ENCODE measurements at places on chromosomes 2 and 18.

- no peak for DNase-seq
Measured at GRCh38 chr2:1631292-1632001, 112.9 kb downstream of the PXDN start.

DNA sequence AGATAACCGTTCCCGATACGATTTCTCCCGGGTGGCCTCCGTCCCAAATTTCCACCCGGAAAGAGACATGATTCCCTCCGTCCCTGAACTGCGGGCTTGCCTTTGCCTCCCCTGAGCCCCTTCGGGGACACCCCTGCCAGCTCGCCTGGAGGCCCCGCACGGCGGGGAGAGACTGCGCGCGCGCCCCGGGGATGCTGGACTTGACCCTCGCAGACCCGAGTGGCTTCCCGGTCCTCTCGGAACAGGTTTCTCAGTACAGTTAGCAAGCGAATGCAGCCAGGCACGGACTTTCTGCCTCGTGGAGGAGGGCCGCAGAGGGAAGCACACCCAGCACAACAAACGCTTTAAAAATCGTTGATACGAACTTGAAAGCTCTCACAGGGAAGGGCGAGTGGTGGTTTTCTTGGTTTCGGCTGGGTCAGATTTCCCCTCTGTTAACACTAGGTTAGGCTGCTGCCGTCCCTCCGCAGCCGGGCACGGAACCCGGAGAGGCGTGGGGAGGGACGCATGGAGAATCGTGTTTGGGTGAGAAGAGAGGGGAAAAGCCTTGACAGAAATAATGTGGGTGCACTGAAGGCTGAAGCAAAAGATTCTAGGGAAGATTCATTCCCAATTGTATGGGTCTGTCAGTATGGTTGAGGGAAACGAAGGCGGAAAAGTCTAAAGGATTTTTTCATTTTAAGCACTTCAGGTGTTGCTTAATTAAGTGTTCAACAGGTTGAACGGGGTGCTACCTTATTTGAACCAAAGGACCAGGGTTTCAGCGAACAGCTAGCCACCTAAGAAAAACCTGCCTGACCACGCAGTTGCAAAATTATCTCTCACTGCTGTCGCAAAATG lies 916 bp downstream of the TNFRSF11A start:
- DNase-seq: no peak

DNA sequence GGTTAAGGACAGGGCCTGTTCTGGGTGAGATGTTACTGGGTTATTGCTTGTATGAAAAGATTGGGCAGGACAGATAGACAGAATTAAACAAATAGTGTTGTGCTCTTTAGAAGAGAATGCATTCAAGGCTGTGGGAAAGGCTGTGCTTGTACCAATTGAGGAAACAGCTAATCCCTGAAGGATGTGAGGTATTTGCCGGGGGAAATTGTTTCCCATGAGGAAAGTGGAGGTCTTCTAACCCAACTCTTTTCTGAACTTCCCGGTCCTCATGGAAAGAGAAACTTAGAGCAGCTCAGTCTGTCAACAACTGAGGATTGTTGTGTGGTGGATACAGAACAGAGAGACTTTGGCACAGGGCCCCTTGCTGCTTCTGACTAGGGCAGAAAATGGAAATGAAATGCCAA lies 9.5 kb downstream of the SLC1A4 start:
- no peak for DNase-seq

DNA sequence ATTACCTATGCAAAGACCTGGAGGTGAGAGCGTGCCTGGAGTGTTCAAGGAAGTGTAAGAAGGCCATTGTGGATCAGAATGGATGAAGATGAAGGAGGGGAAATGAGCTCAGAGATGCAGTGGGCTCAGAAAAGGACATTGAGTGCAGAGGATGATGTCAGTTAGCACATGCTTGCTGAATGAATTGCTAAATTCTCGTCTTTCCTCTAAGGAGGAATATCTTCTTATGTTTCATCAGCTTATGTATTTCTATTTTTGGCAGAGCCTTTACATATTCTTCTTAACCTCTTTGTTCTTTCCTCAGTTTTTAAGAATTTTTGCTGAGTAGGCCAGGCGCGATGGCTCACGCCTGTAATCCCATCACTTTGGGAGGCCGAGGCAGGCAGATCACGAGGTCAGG lies 30.9 kb downstream of the FAM171B start:
- no peak for DNase-seq

- DNase-seq: no peak
Measured at GRCh38 chr2:198141726-198142125, 337.3 kb downstream of the PLCL1 start.

DNA sequence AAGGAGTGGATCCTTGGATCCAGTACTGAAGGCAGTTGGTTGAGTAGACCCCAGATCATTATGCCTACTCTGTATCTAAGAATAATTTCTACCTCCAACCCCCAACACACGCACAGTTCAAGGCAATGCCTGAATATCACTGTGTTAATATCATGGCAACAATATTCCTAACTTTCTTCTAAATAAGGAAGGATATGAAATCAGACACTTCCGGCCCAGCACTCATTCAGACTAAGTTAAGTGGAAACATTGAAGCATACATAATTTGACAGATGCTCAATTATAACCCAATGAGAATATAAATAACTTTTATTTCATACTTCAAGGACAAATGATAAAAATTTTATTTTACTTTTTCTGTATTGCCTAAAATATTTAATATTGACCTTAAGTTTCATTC lies 153.6 kb upstream of the COL3A1 start:
- no peak for DNase-seq

DNA sequence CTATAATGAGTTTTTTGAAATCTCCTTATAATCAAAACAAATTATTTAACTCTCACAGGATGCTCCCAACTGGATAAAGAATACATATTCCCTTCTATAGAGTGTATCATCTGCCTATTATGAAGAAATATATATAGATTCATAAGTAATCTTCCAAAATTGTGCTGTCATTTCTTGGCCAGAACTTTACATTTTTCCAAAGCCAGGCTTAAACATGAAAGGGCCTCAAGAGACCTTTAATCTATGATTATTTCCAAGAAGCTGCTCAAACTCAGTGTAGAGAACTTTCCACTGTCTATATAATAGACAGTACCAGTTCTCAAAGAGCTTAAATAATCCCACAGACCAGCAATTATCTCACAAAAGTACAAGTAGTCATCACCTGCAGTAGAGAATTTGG lies 211.0 kb downstream of the AKAIN1 start:
- DNase-seq: no peak

DNA sequence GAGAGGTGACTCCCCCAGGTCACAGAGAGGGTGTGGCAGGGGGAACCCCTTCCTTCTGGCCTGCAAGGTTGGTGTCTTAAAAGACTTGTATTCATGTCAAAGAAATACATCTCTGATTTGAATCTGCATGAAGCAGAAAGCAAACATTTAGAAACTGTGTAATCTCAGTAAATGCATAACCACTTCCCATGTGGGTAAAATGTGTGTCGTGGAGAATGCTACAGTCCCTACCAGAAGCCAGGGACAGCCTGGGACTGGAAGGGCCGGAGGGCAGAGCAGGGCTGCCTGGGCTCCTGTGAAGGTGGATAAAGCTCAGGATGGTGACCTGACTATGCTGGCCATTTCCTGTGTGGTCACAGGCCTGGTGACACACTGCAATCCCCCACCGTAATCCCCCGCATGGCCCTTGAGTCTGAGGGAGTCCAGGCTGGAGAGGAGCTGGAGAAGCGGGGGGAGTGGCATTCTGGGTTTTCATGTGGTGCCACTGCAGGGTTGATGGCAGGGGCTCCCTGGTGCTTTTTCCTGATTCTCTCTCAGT lies 102.2 kb downstream of the LRRC30 start:
- DNase-seq: no peak

DNA sequence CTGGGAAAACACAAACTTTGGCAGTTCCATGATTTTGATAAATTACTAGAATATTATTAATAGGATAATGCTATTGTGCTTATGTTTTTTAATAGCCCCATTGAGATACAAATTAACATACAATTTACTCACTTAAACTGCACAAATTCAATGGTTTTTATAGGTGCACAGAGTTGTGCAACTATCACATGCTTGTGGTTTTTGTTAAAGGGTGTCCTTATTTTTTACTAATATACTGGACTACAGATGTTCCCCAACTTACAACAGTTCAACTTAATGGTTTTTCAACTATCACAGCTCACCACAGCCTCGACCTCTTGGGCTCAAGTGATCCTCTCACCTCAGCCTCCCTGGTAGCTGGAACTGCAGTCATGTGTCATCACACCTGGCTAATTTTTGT lies 76.6 kb downstream of the OSBPL1A start:
- no peak for DNase-seq

DNA sequence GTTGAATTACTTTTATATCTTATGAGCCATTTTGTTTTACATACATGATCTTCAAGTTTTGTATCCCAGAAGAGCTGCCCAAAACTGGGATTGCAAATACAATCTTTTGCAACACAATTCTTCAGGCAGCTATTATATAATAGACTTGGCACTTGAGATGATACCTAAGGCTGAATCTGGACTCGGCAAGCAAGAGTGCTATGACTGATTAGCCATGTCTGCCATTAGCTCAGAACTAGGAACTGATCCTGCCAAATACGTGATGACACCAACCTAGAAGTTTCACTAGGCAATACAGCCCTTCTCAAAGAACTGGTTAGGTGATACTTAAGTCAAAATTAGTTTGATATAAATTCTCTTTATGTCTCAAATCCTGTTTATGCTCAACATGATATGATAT lies 619.6 kb downstream of the CPS1 start:
- DNase-seq: no peak

GRCh38 chr2:179268277-179268925 lies 3.8 kb upstream of the SESTD1 start:
- DNase-seq: no peak

DNA sequence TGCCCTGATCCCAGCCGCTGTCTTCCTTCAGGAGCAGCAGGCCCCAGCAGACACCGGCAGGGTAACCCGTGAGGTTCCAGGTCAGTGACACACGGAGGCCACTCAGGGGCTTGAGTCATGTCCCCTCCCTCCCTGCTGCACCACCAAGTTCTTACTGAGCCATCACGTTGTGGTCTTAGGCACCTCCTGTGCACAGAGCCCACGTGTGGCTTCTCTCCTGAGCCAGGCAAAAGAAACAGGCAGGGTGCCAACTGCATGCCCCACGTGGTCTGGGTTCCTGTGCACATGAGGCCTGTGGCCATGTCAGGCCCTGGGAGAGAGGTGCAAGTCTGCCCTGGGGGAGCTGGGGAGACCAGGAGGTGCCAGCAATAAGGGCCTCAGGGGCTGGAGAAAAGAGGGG lies 264.8 kb downstream of the KLHL29 start:
- DNase-seq: no peak

- no peak for DNase-seq
Measured at GRCh38 chr2:174635776-174636404, 38.3 kb upstream of the WIPF1 start.

GRCh38 chr18:8765783-8766463 lies 60.6 kb downstream of the MTCL1 start:
- peak; percentile 46 for DNase-seq

DNA sequence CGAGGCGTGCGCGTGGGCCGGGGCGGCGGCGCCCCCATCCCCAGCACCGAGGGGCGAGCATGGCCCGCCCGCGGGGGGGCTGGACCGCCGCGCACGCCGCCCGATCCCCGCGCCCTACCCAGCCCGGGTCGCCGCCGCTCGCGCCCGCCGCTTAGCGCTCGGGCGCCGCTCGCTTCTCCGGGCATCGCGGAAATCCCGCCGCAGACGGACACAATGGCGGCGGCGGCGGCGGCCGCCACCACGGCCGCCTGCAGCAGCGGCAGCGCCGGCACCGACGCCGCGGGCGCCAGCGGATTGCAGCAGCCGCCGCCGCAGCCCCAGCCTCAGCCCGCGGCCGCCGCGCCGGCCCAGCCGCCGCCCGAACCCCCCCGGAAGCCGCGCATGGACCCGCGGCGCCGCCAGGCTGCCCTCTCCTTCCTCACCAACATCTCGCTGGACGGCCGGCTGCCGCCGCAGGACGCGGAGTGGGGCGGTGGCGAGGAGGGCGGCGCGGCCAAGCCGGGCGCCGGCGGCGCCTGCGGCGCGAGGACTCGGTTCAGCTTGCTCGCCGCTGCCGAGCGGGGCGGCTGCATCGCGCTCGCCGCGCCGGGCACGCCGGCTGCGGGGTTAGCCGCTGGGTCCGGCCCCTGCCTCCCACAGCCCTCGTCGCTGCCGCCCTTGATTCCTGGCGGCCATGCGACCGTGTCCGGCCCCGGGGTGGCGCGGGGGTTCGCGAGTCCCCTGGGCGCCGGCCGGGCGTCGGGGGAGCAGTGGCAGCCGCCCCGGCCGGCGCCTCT lies 453 bp downstream of the CABLES1 start:
- DNase-seq: peak; percentile 59

GRCh38 chr2:138814123-138814898 lies 34.1 kb upstream of the NXPH2 start:
- no peak for DNase-seq

DNA sequence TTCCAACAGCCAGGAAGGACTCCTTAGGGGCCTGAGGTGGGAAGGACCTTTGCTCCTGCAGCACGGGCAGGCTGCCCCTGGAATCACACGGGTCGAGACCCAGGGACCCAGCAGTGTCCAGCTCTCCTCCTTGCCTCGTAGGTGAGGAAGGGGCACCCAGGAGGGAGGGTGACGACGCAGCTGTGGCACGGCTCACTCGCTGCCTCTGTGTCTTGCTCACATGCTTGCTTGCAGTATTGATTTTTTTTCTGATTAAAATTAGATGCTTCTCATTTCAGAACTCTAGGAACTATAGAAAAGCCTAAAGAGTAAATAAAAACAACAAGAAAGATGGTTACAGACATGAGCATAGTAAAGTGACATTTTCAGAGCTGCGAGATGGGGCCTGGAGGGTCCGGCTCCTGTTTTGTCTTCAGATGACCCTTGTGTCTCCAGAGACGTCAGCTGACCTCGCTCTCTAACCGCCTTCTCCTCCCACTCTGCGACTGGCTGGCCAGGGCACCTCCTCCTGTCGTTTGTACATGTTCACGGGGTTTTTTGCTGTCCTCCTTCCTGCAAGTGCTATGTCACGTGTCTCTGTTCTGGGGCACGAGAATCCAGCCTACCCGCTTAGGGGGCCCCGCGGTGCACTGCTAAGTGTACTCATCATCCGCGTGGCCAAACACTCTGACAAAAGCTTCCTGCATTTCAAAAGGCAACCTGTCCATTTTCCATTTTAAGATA lies 65.7 kb upstream of the ZNF236 start:
- DNase-seq: no peak

DNA sequence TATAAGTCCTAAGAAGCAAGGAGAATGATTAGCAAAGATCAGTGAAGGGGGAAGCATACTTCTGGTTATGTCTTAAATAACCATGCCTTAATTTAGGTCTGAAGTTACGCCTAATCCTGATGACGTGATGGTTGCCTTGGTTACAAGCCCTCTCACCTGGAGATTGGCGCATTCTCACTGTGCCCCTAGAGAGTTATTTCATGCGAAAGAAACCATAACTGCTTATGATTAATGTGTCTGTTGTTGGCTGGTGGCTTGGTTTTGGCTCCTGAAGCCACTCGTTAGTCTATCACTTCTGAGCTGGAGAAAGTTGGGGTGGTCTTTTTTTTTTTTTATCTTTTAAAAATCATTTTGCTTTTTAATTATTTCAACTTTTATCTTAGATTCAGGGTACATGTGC lies 47.0 kb downstream of the TNFRSF11A start:
- DNase-seq: no peak

- DNase-seq: no peak
Measured at GRCh38 chr18:37467002-37467662, 98.5 kb downstream of the CELF4 start.

Measured in left hindlimb (tissue), 1 donor.